ENCODE measurements at places on chromosomes 6 and 20.

GRCh38 chr20:64176551-64176950 lies 12.3 kb downstream of the MYT1 start:
- DNase-seq = no peak

DNA sequence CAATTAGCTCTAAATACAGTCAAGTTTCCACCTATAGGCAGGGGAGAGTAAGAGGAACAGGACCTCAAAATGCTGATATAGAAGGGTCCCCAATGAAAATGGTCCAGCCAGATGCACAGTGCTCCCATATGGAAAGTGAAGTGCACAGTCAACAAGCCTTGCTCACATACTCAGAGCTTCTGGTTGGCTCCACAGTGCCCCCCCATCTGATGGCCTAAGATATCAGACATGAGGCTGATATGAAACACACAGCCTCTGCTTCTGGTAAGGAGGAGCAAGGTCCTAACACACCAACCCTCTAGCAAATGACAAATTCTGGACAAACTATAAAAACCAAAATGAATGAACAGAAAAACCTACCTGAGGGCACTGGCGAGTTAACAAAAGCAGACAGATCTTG lies 111.4 kb upstream of the EMILIN3 start:
- no peak for DNase-seq

DNA sequence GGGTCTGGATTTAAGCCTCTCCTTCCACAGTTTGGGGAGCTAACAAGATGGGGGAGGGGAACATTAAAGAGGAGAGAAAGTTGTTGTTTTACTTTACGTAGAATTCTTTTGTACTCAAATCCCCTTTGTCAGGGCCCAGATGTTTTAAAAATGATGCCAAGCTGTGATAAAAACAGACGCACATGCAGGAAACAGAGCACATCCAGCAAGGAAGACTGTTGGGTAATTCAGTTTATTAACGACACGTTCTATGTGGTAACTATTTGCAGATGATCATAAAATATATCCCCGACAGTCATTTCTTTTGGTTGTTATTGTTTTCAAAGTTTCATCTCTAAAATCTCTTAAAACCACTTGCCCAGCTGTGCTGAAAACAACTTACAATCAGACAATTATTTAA lies 307.0 kb upstream of the PRDM1 start:
- DNase-seq = no peak

DNA sequence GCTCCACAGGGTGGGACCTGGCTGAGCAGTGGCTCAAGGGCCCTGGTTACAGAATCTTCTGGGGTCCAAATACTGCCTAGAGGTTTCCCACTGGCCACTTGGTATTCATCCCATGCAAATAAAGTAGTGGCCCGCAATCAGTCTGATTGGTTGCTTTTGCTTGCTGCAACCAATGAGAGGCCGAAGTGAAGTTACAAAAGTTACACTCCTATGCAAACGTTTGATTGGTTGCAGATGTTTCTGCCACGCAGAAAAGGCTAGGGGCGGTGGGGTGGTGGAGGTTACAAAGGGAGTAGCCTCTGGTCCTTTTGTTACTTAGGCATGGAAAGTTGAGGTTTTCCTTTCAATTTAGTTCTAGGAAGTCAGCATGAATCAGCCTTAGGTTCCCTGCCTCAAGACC lies 3.6 kb upstream of the NHLRC1 start:
- no peak for DNase-seq

GRCh38 chr20:57412347-57413029 lies 21.3 kb downstream of the RBM38 start:
- no peak for DNase-seq

- no peak for DNase-seq
Measured at GRCh38 chr20:39588148-39588757, 626.1 kb downstream of the DHX35 start.

DNA sequence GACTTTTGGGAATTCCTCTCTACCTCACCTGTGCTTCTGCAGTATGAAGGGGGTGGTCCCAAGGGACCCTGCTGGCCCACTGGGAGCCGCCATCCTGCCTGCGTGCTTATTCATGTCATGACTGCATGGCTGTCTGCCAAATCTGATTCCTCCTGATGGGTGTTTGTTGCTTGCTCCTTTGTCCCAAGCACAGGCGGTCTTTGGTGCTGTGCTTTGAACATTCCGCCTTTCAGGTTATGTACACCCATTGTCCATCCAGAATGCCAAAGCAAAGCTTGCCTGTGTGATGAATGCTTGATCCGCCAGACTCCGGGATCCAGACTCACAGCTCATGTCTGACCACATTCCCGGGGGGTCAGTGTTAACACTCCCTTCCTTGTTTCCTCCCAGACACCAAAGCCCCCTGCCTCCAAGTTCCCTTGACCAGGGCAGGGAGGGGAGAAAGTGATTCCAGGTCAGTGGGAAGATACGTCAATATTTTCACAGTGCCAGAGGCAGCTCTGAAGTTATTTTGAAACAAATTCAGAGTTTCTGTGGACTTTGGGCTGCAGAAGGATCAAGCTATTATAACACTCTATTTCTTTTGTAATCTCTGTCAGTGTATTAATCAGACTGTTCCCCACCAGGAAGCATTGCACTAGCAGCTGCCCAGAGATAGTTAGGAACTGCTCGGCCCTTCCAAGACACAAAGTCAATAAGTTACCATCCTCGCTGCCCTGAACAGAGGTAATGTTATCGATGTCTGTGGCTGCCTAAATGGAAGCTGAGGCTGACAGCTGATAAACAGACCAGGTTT lies 9.5 kb downstream of the DAAM2 start:
- DNase-seq = no peak
